HepG2 (cell line): ENCODE measurements at places on chromosomes 13 and 19. TPM values are rescaled to one million over a fixed set of nuclear protein-coding genes. Genes with fewer than 3 reads are reported as not detected.

FCHO1 gene
- polyA plus RNA-seq, result 2.5 and 3.1 TPM in 2 replicates

ANKRD24 gene
- 0.17 and 0.24 TPM in 2 replicates for polyA plus RNA-seq

CDX2 gene
- polyA plus RNA-seq, result not detected in 2 replicates

SLC1A6 gene
- polyA plus RNA-seq, result not detected in 2 replicates

SMAD9 gene
- polyA plus RNA-seq, result 6.0 and 7.7 TPM in 2 replicates

CPAMD8 gene
- polyA plus RNA-seq, result 0.34 and 0.91 TPM in 2 replicates

ZNF492 gene
- not detected in 2 replicates for polyA plus RNA-seq

CRB3 gene
- polyA plus RNA-seq, result 10.6 and 12.5 TPM in 2 replicates

RDH8 gene
- polyA plus RNA-seq, result not detected in 2 replicates

LGI4 gene
- polyA plus RNA-seq, result 2.8 and 4.2 TPM in 2 replicates

RXFP2 gene
- polyA plus RNA-seq, result not detected in 2 replicates

FUT3 gene
- polyA plus RNA-seq, result 1.1 and 1.6 TPM in 2 replicates

TRPC4 gene
- polyA plus RNA-seq, result not detected in 2 replicates

CACNA1A gene
- not detected in 2 replicates for polyA plus RNA-seq

CYP2S1 gene
- 1.8 and 2.1 TPM in 2 replicates for polyA plus RNA-seq

IZUMO1 gene
- 0.07 and 0.16 TPM in 2 replicates for polyA plus RNA-seq

CCNA1 gene
- not detected in 2 replicates for polyA plus RNA-seq

ACP7 gene
- 0.03 TPM in 1 of 2 replicates, not detected in the other for polyA plus RNA-seq

TEX29 gene
- polyA plus RNA-seq, result 0.12 and 0.34 TPM in 2 replicates

CPT1C gene
- 0.07 and 0.18 TPM in 2 replicates for polyA plus RNA-seq

PROZ gene
- 22.5 and 26.1 TPM in 2 replicates for polyA plus RNA-seq

B3GNT3 gene
- polyA plus RNA-seq, result 4.0 and 8.6 TPM in 2 replicates

CYP2A6 gene
- not detected in 2 replicates for polyA plus RNA-seq

MYO16 gene
- polyA plus RNA-seq, result not detected in 2 replicates

ZNF681 gene
- polyA plus RNA-seq, result not detected in 2 replicates

DZIP1 gene
- 10.8 and 11.0 TPM in 2 replicates for polyA plus RNA-seq

ZNF611 gene
- 2.4 and 2.7 TPM in 2 replicates for polyA plus RNA-seq

SBSN gene
- polyA plus RNA-seq, result not detected in 2 replicates

ITGBL1 gene
- 0.01 TPM in 1 of 2 replicates, not detected in the other for polyA plus RNA-seq

KLHL1 gene
- 0.01 TPM in 1 of 2 replicates, not detected in the other for polyA plus RNA-seq

POLR2E gene
- 272 and 305 TPM in 2 replicates for polyA plus RNA-seq

HPN gene
- polyA plus RNA-seq, result 261 and 364 TPM in 2 replicates

SLC25A41 gene
- polyA plus RNA-seq, result 0.95 and 1.9 TPM in 2 replicates

ONECUT3 gene
- under 0.01 and 0.01 TPM in 2 replicates for polyA plus RNA-seq

PEAK3 gene
- not detected in 2 replicates for polyA plus RNA-seq

LILRB5 gene
- not detected in 2 replicates for polyA plus RNA-seq

HSD17B14 gene
- polyA plus RNA-seq, result 1.2 and 1.8 TPM in 2 replicates

FCAR gene
- polyA plus RNA-seq, result not detected in 2 replicates

LGALS16 gene
- polyA plus RNA-seq, result not detected in 2 replicates

S1PR4 gene
- polyA plus RNA-seq, result 0.09 and 0.33 TPM in 2 replicates

SIAH3 gene
- polyA plus RNA-seq, result not detected in 2 replicates
